ENCODE measurements at places on chromosomes 16 and 17.
A peak's percentile ranks its signal among the peaks of the same experiment; 100 is the strongest.

DNA sequence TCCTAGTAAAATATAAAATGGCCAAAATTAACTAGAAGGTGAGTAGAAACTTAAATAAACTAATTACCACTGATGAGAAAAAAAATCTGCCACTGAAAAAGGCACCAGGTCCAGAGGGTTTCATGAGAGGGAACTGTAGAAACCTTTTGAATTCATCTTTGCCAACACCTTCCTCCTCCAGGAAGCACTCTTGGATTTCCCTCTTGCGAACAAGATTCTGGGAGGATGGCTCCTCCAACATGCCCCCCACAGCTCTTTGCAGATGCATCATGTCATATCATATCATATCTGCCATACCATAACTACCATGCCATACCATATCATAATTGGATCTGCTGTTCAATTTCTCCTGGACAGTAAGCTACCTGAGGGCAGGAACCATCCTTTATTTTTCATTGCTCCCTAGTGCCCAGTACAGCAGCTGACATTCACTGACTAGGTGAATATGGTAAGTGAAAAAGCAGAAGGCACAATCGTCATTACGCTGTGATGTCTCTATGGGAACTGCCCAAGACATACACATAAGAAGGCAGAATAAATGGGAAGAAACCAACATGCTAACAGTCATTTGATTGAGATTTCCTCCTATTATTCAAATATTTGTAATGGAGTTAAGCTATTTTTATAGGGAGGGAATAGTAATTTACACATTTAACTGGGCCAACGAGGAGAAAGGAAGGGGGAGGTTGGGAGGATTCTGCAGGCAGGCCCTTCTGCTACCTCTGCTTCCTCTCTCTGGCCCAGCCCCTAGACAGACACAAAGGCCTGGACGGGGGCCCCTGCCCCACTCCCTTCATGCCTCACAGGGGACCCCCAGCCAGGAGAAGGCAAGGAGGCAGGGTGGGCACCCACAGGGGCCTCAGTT, 110.1 kb upstream of the SMURF2 start:
- no peak for DNase-seq

DNA sequence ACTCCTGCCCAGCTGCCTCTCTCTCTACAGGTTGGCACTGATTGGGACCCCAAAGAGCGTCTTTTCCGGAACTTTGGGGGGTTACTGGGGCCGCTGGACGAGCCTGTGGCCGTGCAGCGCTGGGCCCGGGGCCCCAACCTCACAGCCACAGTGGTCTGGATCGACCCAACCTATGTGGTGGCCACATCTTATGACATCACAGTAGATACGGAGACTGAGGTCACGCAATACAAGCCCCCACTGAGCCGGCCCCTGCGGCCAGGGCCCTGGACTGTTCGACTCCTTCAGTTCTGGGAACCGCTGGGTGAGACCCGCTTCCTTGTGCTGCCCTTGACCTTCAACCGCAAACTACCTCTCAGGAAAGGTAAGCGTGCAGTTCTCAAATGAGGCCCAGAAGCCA, 12.3 kb downstream of the XYLT2 start:
- no peak for DNase-seq

DNA sequence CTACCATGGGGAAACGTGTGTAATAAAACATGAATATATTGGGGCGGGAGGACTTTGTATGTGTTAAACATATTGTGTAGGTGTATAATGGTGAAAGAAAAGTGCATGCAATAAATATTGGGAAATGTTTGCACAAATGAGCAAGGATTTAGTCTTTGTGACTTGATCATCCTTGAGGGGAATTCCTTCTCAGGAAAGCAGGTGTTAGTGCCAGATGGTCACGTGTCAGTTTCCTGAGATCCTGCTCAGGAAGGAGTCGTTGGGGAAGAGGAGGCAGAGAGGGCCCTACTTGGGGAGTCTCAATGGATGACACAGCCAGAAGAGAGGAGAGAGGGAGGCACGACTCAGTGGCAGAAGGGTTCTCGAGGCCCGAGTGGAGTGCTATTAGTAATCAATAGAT, 53.2 kb downstream of the MSI2 start:
- no peak for DNase-seq

GRCh38 chr16:16067127-16067526, 117.7 kb downstream of the ABCC1 start:
- no peak for DNase-seq

- no peak for DNase-seq
Observed at GRCh38 chr17:64148699-64149098, 18.8 kb upstream of the ERN1 start.

DNA sequence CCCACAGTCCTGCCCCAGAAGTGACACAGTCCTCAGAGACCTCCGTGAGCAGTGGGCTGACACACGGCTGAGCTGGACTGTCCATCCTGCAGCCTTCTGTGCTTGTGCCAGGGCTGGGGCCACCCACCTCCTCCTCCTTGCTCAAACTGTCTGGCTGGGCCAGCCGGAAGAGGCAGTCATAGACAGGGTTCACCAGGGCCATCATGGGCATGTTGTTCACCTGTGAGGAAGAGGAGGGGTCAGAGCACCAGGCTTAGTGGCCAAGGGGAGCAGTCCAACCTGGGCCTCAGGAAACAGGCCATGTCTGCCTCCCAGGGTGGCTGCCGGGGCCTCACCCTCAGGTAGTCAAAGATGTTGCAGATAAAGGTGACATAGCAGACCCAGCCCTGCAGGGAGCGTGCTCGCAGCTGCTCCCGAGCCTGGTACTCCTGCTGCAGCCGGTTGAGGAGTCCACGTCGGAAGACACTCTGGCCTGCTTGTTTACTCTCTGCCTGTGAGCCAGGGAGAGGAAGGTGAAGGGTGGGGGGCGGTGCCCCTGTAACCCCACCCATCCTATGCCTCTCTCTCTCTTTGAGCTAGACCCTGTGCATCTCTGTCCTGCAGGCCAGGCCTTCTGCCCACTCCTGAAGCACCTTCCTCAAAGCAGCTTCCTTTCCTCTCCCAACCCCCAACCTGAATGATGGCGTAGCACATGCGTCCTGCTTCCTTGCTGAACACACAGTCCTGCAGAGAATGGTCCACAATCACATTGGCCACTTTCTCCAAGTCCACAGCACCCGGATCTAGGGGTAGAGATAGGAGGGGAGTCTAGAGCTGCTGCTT, 3.4 kb downstream of the MIF4GD start:
- no peak for DNase-seq

GRCh38 chr16:70540994-70541393, 17.4 kb downstream of the SF3B3 start:
- no peak for DNase-seq

GRCh38 chr17:3907483-3908216, 8.6 kb downstream of the P2RX1 start:
- DNase-seq = no peak

DNA sequence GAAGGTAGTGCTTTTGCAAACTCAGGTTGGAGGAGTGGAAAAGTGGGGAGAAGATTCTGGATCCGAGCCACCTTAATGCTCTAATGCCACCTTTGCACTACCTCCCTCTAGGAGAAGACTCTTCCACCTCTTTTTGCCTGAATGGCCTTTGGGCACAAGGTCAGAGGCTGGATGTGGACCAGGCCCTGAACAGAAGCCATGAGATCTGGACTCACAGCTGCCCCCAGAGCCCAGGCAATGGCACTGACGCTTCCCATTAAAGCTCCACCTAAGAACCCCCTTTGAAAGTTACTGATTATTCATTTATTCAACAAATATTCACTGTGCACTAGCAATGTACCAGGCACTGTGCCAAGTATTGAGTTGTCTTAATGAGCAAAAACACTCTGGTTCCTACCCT, 3.2 kb downstream of the SHBG start:
- no peak for DNase-seq

DNA sequence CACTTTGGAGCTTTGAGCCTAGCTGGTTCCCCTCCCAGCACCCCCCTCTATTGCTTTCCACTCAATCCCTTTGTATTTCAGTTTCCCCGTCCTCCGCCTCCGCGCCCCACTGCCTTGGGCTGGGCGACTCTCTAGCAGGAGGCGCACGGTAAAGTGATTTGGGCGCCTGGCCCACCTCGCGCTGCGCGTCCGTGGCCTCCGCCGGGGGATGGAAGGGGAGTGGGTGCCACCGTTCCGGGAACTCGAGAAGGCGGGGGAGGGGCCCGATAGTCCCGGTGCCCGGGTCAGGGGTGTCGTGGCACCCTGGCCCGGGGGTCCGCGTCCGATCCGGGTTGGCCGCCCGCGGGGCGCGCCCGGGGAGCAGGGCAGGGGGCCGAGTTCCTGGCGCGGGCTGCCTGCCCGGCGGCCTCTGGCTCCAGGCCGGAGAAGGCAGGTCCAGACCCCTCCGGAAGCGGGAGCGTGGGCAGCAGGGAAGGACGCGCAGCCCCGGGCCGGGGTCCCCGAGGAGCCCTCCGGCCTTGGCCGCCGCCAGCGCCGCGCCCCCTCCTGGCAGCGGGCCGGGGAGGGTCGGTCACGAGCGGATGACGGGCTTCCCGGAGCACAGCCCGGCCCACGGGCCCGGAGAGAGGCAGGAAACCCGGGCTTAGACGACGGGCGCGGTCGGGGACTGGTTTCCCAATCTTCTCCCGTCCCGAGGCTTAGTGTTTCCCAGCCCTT, 15.8 kb downstream of the MEOX1 start:
- DNase-seq = no peak

GRCh38 chr16:629185-629832, 1.5 kb upstream of the WFIKKN1 start:
- peak; percentile 57 for DNase-seq

DNA sequence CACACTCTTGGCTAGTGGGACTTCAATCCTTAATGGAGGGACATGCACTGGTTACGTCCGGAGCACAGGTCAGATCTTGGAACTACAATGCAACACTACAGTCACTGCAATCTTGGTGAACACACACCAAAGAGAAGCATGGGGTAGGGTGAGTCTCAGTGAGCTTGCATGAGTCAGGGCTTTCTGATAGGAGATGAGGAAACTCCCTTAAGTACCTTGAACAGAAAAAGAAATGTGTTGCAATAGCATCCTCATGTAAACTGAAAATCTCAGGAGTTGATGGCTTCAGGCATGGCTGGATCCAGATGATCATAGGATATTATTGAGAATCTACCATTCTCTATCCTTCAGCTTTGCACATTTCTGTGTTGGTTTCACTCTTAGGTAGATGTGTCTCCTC, 54.1 kb downstream of the CES1 start:
- DNase-seq = no peak

DNA sequence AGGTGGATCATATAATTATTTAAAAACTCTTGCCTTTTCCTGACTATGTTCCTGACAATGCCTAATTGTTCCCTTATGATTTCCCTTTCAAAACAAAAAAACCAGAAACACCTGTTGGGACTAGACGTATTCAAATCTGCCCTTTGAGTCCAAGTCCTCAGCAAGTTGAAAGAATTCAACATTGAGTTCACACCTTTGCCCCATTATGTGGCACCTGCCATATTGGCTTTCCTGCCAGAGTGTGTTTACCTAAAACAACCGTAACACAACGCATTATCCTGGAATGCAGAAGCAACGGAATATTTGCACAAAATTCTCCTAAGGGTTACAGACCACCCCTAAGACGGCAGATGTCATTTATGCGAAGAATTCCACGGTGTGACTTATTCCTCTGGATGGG, 105.9 kb downstream of the ZFHX3 start:
- no peak for DNase-seq

GRCh38 chr16:11520442-11520841, 66.3 kb downstream of the LITAF start:
- no peak for DNase-seq

GRCh38 chr16:181565-182021, 1.3 kb downstream of the HBQ1 start:
- no peak for DNase-seq

DNA sequence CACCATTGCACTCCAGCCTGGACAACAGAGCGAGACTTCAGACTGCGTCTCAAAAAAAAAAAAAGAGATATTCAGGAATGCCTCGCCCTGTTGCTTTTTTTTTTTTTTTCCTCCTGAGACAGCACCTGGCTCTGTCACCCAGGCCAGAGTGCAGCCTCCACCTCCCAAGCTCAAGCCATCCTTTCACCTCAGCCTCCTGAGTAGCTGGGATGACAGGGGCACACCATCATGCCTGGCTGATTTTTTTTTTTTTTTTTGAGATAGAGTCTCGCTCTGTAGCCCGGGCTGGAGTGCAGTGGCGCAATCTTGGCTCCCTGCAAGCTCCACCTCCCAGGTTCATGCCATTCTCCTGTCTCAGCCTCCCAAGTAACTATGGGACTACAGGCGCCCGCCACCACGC, 8.0 kb downstream of the PHAF1 start:
- DNase-seq = no peak

DNA sequence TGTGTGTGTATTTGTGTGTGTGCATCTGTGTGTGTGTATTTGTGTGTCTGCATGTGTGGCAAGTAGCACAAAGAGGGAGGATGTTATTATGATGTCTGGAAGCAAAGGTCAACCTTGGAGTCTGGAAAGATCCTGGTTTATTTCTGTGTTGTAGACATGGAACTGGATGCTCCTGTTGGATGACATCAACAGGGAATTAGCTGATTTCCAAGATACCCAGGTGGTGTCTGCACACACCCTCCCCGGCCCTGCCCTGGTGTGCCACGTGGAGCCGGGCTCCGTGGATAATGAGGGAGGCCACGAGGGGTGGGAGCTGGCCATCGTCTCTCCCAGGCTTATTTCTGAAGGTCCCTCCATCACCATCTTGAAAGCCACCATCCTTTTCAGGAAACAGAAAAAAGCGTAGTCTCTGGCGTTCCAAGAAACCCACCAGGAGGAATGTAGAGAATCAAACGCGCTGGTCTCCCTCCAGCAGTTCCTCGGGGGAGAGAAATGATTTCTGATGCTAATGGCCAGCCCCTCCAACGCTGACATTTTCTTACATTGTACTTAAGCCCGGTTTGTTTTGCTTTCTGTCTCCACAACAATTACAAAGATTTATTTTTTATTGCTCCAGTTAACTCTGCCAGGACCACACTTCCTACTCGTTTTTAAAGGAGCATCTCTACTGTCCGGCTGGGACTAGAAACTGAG, 93.3 kb downstream of the FOXL1 start:
- DNase-seq = no peak

GRCh38 chr16:57821149-57821971, 19.1 kb upstream of the KIFC3 start:
- DNase-seq = no peak

DNA sequence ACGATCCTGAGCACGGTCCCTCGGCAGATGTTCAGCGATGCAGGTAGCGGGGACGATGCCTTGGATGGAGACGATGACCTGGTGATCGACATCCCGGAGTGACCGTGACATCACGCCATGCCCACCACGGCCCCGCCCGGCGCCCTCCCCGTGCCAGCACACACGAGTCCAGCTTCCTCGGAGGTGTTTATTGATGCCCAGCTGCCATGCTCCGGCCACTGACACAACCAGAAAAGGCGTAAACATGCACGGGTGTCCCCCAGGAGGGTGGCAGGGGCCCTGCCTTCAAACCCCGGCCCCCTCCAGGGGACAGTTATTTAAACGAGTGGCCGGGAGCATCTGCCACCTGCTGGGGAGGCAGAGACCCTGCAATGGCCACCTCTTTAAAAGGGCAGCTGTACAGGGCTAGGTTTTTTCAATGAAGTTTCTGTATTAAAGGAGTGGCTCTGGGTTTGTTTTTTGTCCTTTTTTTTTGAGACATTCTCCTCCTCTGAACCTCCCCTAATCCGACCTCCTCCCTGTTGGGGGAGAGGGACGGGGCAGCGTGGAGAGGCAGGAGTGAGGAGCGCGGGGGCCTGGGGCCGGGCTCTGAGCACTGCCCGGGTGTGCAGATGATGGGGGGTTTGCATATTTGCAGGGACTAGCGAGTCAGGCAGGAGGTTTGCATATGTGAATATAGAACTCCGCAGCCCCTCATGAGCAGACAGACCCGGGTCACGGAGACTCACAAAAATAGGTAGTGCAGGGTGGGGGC, 5.3 kb downstream of the DOC2A start:
- DNase-seq = peak; percentile 32

- no peak for DNase-seq
Observed at GRCh38 chr16:30397056-30397455, 1.8 kb downstream of the ZNF48 start.

- DNase-seq = no peak
Observed at GRCh38 chr16:85979605-85980004, 80.6 kb downstream of the IRF8 start.

Data from cerebellum (tissue), 4 donors.